Esophagus squamous epithelium (tissue), 5 donors: ENCODE measurements at places on chromosomes 1 and 21.

GRCh38 chr1:248590055-248590454 lies 7.4 kb downstream of the OR2T10 start:
- no peak for DNase-seq

DNA sequence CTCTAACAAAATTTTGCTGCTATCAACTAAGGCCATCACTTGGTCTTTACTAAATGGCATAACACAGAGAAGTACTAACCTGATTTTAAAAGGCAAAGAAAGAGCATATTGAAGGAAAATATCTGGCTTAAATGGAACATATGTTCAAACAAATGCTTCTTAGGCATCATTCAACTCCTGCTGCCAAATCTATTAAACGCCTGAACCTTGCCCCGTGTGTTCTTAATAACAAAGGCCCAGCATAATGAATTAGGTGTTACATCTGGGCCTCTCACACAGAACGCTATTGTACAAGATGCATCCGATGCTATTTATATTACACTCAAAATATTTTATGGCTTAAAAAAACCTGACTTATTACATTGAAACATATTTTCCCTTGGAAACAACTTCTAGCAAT lies 48.4 kb downstream of the B3GALNT2 start:
- no peak for DNase-seq

- DNase-seq = no peak
These were observed 42.3 kb upstream of the NHLH2 start for GRCh38 chr1:115882913-115883902.

GRCh38 chr1:8091691-8092090 lies 65.6 kb upstream of the ERRFI1 start:
- DNase-seq = no peak

DNA sequence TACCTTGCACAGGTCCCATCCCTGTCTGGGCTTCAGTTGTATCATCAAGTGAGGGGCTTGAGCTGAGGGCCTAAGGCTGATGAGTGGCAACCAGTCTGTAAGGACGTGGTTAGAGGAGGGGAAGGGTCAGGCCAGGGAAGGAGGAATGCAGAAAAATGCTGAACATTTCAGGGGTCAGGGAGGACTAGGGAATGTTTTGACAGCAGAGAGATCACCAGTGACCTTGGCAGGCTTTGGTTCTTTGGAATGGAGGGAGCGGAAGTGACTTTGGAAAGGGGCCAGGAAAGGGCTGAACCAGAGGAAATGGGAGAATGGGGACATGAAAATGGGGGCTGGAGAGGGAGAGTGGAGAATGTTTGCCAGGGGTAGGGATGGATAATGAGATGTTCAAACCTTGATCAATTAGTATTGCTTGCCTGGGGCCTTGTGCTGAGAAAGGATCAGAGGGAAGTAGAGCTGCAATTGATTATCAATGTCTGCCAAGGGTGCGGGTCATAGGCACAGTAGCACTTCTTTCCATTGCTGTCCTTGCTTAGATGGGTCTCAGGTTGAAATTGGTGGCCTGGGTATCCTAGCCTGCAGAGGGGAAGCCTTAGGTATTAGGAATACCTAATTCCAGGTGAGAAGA lies 7.4 kb downstream of the LDLRAP1 start:
- DNase-seq = no peak

DNA sequence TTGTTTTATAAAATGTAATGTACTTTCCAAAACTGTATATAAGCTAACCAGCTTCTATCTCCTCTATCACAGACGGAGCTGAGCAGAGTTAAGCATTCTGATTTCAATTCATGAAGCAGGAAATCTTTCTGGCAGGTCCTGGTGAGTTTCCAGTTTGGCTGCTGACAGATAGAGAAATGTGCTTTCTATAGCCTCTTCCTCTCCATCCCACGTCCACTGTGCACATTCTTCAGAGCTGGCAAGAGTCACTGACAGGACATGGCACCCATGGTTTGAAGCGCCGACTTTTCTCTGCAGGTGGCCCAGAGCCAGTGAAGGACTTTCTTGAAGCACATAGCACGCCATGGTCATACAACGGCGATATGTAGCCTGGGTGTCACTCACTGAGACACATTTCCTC lies 52.3 kb upstream of the POU2F1 start:
- no peak for DNase-seq

DNA sequence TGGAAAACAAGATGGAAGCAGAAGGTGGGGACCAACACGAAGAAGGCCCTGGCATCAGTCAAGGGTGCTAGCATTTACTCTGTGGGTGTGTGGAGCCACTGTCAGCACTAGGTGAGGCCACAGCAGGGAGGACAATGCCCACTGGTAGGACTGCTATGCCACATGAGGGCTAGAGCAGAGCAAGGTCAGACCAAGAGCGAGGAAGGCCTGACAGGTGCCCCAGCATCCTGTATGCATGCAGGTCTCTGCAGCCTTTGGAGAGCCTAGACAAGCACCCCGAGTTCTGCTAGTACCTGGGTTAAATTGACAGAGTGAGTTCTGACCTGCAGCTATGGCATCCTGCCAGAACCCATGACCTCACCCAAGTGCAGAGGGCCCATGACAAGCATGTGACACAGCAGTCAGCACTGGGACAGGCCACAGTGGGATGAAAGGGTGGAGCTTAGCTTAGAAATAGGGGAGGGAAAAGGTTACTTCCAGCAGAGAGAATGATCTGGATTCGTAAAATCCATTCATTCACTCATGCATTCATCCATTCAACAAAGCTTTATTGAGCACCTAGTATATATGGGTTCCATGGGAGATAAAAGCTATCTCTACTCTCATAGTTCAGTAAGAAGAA lies 9.0 kb upstream of the CSF1 start:
- no peak for DNase-seq

- no peak for DNase-seq
These were observed 41.9 kb upstream of the MCOLN3 start for GRCh38 chr1:85090225-85090624.

DNA sequence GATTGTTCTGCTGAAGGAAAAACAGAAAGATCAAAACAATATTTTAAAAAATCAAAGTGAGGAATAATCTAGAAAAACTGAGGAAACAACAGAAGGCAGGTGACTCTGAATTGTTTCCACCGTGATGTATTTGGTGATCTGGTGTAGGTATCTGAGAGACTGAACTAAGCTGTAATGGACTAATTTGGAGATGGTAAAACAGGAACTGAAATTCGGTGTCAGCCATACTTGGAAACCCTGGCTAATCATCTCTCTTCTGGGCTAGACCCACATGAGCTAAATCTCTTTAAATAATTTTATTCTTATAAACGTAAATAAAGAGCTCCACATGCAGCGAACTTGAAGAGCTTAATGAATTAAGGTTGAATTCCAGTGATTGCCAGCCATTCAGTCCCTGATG lies 1226.1 kb downstream of the NCAM2 start:
- DNase-seq = no peak

GRCh38 chr21:43800124-43800523 lies 10.7 kb downstream of the RRP1 start:
- DNase-seq = no peak

DNA sequence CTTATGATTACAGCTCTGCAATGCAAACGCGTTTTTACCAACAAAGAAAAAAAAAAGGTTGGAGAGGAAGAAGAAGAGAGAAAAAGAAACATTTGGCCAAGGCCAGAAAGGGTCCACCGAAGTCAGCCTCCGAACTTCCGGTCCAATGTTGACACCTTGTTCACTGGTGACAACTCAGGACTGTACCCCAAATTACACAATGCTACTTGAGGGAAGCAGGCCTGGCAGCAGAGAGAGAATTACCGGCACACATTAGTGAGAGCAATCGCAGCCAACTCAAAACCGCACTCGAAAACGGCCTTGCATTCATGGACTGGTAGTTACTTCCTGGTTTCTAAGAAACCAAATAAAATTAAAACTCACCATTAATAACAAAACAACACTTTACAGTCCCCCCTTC lies 652.5 kb downstream of the KIF26B start:
- DNase-seq = no peak

DNA sequence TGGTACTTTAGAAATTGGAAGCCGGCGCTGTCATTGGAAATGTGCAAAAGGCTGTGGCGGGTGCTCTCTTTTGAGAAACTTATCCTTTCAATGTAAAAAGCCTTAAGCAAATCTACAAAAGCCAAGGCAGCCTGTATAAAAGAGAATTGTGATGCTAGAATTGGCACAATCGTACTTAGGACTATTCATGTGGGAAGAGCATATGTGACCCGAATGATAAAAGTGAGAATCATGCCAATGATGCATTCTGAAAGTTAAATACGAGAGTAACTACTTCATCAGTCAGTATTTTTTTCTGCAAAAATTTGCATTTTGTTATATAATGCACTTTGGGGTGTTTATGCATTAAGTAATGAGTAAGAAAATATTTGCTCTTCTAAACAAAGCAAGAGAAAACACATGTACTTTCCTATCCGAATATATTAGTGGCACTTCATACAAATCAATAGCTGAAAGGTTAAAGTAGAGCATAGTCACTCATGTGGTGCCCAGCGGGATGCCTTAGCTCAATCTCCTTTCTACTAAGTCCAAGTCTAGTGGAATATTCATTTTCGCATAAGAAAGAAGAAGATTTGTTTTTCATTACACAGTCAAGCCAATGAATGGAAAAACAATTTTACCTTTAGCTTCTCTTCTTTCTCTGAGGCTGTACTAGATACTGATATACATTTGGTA lies 1256.6 kb upstream of the B3GALT2 start:
- DNase-seq = no peak

DNA sequence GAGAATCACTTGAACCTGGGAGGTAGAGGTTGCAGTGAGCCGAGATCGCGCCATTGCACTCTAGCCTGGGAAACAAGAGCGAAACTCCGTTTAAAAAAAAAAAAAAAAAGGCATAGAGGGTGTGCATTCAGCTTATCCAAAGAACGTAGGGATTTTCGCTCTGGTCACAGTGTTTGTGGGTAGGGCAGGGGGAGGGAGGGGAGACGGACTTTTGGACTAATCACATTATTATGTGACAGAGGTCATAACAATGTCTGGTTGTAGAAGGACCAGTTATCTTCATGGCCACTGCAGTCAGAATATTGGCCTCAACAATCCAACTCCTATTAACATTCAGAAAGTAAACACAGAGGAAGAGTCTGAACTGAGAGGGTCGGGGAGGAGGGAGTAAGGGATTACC lies 25.7 kb downstream of the RHOU start:
- DNase-seq = no peak

GRCh38 chr1:88935522-88936222 lies 44.3 kb upstream of the GTF2B start:
- DNase-seq = no peak

DNA sequence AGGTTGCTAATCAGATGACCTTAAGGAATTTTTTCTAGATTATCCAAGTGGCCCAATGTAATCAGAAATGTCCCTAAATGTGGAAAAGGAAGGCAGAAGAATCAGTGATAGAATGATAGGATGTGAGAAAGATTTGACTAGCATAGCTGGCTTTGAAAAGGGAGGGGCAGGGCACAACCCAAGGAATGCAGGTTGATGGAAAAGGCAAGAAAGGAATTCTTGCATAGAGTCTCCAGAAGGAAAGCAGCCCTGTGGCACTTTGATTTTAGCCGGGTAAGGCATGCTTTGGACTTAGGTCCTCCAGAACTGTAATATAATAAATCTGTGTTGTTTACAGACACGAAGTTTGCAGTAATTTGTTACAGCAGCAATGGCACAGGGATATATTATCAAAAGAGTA lies 375.7 kb upstream of the B3GALT2 start:
- DNase-seq = no peak

- no peak for DNase-seq
These were observed at the start of gene PDZK1IP1 for GRCh38 chr1:47189844-47190508. Gene PDZK1IP1, minus strand, starts transcription at chr1:47190036. Its CDS starts 104 bp downstream, at chr1:47189932.

DNA sequence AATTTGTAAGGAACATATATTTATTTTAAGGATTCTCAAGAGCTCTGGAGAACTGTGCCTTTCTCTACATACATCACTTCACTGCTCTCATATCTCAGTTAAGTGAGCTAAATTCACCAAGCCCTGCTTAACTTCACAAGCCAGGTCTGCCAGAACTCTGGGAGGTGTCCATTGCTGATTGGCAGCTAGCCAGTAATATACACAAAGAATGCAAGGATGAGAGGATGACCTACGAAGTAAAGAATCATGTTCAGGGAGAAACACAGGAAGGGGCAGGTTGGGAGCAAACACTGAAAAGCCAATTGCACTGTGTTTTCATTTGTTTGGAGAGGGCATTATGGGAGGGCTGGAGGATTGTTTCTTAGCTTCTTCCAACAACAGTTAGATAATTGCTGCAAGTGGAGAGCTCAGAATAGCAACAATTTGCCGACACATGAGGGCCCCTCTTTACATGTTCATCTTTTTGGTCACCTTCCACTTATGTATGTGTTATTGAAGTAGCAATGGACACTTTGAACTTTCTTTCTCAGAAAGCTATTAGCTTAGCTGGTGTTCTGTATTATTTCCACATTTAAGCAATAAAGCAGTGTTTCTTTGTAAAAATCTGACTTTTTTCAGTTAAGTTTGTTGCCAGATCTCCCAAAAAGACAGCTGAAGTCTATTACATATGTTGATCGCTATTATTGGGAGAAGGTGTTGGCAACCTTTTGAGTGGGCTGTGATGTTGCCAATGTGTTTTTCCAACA lies 254.8 kb downstream of the LTN1 start:
- no peak for DNase-seq
